SIG-M5 (cell line): ENCODE measurements at places on chromosomes 12 and 14.

GRCh38 chr12:50659260-50659659 lies 104.6 kb upstream of the ATF1 start:
- no peak for DNase-seq

DNA sequence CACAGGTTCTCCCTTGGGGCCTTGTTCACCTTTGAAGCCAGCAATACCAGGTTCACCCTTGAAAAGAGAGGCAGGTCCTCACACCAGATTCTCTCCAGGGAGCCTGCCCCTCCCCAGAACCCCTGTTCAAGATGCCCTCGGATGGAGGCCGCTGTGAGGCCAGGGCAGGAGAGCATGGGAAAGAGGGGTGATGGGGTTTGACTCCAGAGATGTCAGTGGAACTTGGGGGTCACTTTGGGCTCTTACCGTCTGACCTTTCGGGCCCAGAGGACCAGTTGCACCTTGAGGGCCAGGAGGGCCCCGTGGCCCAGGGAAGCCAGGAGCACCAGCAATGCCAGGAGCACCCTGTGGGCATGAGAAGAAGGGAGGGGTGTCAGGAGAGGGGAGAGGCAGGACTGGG lies 17.4 kb downstream of the COL2A1 start:
- no peak for DNase-seq

GRCh38 chr12:132477703-132478432 lies 12.1 kb upstream of the FBRSL1 start:
- DNase-seq = no peak

DNA sequence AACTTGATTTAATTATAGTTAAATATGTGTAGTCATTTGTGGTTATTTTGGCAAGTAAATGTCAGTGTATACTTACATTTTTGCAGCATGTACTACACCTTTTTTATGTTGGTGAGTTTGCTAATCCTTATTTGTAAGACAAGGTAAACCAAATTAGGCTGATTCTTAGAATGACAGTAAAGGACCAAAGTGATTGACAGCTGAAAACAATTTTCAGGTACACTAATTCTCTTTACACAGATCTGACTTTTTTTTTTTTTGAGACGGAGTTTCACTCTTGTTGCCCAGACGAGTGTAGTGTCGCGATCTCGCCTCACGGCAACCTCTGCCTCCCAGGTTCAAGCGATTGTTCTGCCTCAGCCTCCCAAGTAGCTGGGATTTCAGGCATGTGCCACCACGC lies 8.4 kb downstream of the SLC25A3 start:
- no peak for DNase-seq

DNA sequence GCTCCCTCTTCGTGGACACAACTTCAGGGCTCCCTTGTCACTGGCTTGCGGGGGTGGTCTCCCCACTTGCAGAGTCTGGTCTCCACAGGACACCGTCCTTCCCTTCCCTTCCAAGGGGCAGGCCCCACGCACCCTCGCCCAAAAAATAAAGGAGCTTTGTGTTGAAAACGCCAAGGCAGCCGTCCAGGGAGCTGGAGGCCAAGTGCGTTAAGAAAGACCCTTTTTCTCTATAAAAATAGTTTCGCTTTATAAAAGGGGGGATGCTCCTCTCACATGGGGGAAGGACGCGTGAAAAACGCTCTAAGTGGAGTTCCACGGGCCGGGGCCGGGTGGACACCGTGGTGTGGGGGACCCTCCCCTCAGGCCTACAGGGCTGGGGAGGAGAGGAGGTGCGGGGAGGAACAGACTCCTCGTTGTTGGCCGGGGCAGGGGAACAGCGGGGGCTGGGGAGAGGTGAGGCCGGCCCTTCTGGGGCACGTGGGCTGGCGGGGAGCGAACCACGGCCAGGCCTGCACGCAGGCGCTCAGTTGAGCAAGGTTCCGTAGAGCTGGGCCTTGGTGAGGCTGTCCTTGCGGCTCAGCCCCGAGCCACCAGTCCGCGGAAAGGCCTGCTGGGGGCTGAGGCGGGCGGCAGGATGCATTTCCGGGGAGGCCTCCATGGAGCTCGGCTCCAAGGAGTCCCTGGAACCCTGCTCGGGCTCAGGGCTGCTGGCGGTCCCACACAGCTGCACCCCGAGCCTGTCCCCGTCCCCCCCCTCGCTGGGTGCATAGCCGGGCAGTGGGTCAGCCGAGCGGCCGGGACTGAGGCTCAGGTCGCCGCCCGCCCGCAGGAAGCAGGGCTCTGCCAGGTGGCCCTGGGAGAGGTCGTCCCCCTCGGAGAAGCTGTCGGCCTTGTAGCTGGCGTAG lies 49.5 kb downstream of the BEGAIN start:
- no peak for DNase-seq

- DNase-seq = no peak
These were observed 7.9 kb downstream of the GALNT9 start for GRCh38 chr12:132321321-132322118.

DNA sequence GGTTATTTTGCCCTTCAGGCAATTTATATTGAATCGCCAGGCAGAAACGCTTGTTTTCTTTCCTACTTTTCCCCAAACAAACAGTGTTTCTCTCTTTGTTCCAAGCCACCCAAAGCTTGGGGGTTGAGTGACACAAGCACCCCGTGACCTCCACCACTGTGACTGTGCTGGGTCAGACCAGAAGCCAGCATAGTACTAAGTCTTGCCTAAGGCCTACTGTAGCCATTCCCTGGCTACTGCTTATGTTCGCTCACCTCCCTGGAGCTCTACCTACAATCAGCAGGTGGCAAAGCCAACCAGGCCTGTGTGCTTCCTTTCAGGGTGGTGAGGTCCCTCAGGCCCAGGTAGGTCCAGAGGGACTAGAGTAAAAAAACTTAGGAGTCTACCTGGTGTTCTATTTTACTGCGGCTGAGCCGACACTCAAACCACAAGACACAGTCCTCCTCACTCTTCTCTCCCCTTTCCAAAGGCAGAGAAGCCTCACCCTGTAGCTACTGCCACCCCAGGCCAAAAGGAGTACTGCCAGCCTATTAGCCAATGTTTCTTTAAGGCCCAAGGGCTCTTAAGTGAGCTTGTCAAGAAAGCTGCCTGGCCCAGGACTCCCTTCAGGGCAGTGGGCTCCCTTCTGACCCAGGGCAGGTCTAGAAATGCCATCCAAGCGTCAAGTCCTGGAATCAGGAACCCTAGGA lies 411.8 kb upstream of the MIS18BP1 start:
- DNase-seq = no peak

DNA sequence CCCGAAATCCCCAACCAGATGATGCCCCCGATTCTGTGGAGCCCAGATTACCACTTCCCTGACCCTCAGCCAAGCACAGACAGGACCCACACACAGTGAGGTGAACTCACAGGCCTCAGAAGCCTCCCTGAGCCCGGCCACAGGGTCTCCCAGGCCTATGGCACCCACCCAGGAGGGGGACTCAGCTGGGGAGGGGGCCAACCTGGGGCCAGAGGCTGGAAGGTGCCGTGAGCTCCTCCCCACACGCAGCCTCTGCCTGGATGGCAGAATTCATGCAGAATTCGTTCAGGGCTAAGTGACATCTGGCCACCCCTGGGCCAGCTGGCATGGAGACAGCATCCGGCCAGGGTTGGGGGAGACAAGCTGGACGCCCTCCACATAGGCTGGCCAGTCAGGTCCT lies 11.8 kb downstream of the TMEM179 start:
- no peak for DNase-seq

DNA sequence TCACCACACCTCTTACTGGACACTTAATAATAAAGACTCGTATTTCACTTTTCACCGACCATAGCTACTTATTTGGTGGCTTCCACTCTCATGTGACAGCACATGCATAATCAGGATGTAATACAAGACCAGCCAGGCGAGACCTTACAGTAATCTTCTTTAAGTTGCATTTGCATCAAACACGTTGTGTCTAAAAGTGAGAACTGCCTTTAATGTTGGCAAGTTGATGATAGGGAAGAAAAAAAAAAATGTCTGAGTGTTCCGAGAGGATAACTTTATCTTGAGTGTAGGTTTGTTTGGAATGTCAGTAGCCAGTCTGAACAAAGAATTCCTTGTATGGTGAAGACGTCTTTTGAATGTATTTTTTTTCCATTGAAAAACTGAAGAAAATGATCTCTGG lies 440.4 kb downstream of the ADAMTS20 start:
- no peak for DNase-seq

- no peak for DNase-seq
These were observed 1.2 kb downstream of the FOS start for GRCh38 chr14:75279763-75280290.

DNA sequence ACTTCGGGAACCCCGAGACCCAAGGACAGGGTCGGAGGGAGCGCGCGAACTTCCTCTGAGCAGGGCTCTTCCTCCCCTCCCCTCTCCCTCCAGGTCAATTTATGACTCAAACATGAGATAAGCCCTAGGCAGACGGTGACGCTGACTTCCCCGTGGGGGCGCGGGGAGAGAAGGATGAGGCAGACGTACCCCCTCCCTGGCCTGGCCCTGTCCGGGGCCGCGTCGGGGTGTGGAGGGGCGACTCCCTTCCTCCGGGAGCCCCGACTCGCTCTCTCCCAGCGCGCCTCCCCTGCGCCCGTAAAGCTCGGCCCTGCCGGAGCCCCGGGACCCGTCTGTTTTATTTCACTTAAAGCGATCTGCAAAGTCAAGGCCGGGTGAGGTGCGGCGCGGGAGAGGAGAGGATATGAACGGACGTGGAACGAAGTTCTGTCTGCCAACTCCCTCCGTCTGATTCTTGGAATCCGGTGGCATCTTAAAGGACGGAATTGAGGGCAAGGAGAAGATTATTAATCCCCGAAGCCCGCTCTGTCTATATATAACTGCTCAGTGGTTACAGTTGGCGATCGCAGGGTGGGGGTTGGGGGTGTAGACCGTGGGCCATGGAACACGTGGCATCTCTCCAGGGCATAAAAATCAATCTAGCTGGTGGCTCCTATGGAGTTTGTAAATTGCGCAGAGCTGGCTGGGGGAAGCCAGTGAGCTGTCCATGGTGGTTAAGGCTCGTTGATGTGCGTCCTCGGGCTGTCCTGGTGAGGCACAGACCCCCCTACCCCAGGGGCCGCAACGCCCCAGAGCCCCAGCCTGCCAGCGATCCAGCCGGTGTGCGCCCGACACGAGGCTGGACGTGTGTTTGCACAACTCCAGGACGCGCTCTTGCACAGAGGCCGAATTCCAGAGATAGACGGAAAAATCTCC lies 2.9 kb upstream of the PTHLH start:
- DNase-seq = no peak

DNA sequence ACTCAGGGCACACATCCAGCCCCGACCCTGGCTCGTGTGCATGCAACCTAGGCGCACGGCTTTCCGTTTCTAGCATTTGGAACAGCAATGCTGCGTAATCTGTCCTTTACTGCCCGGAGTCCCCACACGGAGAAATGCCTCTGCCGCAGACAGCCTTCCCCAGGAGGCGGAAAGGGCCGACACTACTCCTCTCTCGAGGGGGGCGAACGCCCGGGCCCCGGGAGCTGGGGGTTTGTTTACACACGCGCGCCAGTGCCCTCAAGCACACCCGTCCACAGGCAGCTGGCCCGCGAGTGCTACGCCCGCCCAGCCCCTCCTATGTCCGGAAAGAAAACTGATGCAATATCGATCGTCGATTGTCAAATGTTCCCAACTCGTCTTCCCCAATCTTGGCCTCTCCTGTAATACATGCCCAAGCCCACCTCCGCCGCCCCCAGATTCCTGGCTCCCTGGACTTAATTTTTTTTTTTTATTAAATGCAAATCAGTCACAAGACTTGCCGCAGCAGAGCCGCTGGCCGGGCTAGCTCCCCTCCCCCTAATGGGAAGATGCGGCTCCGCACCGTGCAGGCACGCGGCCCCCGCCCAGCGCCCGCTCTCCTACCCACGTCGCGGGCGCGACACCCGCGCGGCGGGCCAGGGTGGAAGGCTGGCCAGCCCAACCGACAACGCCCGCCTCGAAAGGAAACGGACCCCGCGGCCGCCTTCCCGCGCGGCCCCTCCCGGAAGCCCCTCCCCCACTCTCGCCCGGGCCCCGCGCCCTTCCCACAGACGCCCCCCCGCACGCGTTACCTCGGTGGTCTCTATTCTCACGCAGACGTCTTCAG lies 642 bp downstream of the SLC38A2 start:
- DNase-seq = no peak

DNA sequence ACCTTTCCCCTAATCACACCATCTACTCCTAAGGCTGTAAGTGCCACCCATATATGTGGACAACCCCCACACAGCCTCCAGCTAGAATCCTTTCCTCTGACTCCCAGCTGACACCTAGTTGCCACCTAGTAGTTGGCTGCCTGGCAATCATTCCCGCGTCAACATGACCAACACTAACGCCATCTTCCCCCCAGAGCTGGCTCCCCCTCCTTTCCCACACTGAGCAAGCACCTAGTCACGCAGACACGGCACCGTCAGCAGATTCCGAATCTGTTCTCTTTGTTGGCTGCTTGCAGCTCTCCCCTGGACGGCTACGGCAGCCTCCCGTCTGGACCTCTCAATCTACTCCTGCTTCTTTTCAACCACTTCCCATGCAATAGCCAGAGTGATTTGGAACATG lies 27.7 kb downstream of the UBR7 start:
- no peak for DNase-seq

DNA sequence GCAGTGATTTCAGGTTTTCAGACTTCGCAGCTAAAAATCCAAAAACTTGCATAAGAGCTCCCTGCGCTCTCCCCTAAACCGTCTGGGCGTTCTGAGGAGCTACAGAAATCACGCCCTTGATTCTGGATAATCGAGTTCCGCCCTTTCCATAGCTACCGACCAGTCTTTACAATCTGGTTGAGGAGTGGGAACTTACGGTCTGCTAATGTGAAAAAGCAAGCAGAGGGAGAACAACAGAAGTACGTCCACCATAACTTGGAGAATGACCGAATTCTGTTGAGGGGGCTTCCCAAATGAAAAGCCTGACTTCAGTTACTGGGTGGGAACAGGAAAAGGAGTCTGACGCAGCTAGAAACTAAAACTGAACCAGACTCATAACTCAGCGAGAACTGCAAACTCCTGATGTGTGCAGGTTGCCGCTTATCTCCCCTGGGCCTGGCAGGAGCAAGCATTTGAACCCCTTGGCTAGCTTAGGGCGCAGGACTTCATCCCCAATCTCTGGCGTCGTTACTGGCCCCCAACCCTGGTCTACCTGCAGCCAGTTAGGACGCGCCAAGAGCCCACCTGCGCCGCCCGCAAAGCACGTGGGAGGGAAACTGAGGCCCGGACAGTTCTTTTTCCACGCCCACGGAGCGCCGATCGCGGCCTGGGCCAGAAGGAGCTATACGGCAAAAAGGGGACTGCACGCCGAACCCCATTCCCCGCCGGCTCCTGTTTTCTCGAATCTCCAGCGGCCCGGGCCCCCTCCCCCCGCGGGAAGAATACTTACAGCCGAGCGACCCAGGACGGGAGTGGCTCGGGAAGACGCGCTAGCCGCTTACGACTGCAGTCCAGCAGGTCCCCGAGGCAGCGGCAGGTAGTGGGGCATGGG lies 838 bp downstream of the LRIG3 start:
- DNase-seq = no peak

DNA sequence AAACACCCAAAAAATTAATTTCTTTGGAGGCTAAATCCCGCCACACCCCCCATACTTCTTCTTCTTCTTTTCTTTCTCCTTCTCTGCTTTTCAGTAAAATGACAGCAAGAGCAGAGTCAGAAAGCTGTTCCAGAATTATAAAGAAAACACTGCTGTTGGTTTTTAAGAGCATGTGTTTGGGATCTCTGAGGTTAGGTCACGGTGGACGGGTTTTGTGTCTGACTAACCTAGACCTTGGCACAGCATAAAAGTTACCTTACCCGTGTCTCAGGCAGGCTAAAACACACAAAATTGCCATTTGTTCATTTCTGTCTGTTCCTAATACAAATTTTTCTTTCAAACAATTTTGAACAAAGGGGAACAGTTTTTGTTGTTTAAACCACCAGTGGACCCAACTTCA lies 540.8 kb downstream of the NRXN3 start:
- no peak for DNase-seq

GRCh38 chr12:106049105-106049504 lies 89.6 kb downstream of the NUAK1 start:
- DNase-seq = no peak

- DNase-seq = no peak
These were observed 90.4 kb downstream of the PIWIL1 start for GRCh38 chr12:130428116-130428515.
